ENCODE measurements at places on chromosomes 2 and 18.

- no peak for DNase-seq
These were observed 281.4 kb downstream of the KCNS3 start for GRCh38 chr2:18159896-18160295.

GRCh38 chr18:25187521-25188192 lies 164.3 kb downstream of the ZNF521 start:
- DNase-seq = no peak

DNA sequence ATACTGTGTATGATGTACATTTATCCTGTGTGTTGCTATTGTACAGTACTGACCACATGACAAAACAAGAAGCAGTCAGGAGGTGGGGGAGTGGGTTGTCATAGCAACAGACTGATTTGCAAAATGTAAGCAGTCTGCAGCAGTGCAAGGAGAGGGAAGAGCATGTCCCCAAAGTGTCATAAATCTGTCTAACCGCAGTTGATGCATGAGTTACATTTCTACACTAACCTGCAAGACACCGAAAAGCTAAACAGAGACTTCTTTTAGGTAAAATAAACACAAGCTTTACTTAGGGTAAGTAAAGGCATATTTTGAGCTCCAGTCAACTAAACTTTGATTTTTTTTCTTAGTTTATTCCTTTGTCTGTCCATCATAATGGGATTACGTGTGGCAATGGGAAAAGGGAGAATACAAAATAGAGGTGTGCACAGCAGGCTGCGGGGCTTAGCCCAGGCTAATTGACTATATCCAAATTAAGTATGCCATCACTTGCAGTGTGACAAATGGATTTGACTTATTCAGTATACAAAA lies 134.5 kb downstream of the MEIS1 start:
- no peak for DNase-seq

DNA sequence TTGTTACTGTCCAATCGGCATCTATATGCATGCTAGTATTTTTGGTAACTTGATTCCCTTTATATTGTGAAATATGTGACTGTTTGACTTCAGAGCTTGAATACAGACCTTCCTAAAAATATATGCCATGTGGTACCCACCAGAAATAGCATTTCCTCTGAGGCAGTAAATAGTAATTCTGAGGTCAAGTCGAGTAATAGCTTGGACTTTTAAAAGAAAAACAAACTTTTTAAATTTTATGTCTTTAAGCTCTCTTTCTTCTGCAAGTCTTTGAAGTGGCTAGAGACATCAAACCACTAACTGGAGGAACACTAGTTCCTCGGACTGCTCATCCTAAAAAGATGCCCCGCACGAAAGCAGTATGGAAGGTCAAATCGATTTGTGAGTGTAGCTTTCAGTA lies 396.8 kb upstream of the SLC14A2 start:
- DNase-seq = no peak

DNA sequence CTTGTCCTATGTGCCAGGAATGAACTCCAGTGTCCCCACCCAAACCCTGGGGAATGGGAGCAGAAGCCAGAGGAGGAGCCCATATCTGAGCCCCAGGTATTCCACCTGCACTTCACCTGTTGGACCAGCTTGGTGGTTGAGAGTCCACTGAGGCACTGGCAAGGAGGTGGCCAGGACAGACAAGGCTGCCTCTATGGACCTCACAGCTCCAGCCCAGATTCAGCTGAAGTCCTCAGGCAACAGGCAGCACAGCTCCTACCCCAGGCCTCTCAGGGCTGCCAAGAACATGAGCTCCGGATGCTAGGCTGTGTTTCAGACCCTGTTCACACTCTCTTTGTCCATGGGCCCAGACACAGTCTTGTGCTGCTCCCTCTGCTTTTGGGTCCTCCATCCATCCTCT lies 2.9 kb upstream of the IL1F10 start:
- DNase-seq = no peak

Measured in NCI-H1092 treated with DMSO at 0.1 percent for 48 hours (cell line).